Stimulated activated CD4-positive, alpha-beta T cell treated with anti-CD3 and anti-CD28 coated beads, Interleukin-2, amount 100 ng/mL, for 4 hours (primary cell): ENCODE measurements at places on chromosomes 16 and 17.

GRCh38 chr17:34384271-34384670 lies 21.2 kb upstream of the CCL1 start:
- no peak for DNase-seq

DNA sequence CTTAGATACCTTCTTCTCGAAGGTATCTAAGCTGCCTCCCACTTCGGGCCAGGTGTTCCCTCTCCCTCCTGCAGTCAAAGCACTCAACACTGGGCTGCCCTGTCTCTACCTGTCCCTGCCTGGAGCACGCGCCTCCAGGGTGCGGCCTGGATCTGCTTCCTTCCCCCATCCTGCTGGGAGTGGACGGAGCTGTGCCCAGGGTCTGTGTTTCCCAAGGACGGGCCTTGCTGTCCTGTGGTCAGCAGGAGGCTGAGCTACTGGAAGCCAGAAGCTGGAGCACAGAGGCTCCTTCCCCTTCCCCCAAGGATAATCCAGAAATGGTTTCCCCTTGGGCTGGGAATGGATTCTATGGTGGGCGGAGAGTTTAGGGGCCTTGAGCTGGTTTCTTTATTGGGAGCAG lies 16.7 kb downstream of the LLGL2 start:
- DNase-seq, result no peak

DNA sequence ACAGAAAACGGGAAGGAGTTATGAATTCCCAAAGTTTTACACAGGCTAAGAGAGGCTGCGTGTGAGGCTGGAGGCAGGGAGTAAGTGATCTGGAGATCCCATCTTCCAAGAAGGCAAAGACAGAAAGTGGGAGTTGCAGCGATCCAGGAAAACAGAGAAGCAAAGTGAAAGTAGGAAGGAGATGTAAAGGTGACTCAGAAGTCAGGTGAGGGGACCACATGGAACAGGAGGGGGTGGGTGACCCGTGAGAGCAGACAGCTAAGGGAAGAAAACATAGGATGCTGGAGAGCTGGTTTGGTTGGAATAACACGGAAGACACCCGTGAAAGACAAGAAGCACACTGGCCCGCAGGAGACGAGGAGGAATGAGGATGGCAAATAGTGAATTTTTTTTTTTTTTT lies 1.3 kb downstream of the ALOX12 start:
- no peak for DNase-seq

DNA sequence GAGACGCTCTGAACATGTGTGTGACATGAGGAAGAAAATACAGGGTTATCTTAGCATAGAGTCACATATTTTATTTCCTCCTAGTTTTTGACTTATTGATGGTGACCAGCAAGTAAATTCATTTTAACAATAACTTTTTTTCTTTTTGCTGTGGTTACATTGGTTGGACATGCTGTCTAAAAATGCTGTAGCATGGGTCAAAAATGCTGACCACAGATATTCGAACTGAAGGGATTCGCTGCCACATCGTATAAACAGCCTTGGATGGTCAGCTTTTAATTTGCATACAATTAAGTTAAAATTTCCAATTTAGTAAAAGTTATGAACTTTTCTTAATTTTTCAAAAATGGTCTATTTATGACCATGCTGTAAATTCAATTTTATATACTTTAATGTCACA lies 30.5 kb downstream of the RPGRIP1L start:
- DNase-seq, result no peak

DNA sequence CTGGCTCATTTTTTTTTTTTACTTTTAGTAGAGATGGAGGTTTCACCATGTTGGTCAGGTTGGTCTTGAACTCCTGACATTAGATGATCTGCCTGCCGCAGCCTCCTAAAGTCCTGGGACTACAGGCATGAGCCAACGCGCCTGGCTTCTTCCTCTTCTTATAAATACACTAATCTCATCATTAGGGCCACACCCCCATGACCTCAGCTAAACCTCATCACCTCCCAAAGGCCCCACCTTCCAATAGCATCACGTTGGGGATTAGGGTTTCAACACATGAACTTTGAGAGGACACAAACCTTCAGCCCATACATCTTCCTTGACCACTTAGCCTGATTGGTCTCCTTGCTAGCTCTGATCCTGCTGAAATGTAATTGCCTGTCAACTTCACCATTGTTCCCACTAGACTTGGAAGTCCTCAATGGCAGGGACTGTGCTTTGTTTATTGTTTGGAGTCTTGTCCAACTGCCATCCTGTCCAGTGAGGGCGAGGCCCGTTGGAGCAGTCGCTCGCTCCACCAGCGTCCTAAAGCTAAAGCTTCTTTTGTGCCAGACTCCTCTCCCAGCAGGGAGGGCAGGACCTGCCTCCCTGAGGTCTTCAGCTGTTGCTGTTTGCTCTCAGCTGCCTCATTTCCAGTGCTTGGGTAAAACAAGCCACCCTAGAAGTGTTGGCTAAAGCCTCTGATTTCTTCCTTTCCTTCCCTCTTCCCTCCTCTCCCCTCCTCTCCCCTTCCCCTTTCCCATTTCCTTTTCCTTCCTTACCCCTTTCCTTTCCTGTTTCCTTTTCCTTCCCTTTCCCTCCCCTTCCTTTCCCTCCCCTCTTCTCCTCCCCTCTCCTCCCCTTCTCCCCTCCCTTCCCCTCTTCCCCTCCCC lies 85.3 kb downstream of the HAPSTR1 start:
- DNase-seq, result no peak

- no peak for DNase-seq
These were observed 3.6 kb upstream of the UTS2R start for GRCh38 chr17:82367724-82368524.

DNA sequence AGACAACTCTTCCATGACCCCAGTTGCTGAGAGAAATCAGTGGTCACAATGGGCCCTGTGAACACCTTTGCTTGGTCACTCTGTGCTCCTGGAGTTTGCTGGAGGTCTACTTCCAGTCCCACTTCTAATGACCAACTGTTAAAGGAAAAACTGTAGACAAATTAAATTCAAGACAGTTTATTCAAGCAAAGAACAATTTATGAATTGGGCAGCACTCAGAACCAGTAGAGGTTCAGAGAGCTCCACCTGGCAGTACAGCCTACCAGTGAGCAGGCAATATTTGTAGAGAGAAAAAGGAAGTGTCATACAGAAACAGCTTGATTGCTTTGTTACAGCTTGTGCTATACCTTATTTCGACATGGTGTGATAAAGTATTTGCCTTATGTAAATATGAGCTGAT lies 116.5 kb downstream of the HS3ST3B1 start:
- DNase-seq, result no peak

DNA sequence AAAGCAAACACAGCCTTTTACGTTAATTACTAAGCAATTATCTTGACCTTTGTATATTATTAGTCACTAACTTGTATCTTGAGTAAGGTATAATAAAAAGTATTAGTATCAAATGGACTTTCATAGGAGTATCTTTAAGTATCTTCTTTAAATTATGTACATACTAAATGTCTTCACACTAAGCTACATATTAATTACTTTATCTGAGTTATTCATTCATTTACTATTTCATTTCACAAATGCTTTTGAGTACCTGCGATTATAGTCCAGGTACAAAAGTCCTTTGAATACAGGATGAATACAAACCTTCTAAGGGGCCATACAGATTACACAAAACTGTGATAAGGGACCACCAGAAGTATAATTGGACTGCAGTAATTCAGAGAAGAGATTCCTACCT lies 33.1 kb upstream of the CDR2 start:
- no peak for DNase-seq

DNA sequence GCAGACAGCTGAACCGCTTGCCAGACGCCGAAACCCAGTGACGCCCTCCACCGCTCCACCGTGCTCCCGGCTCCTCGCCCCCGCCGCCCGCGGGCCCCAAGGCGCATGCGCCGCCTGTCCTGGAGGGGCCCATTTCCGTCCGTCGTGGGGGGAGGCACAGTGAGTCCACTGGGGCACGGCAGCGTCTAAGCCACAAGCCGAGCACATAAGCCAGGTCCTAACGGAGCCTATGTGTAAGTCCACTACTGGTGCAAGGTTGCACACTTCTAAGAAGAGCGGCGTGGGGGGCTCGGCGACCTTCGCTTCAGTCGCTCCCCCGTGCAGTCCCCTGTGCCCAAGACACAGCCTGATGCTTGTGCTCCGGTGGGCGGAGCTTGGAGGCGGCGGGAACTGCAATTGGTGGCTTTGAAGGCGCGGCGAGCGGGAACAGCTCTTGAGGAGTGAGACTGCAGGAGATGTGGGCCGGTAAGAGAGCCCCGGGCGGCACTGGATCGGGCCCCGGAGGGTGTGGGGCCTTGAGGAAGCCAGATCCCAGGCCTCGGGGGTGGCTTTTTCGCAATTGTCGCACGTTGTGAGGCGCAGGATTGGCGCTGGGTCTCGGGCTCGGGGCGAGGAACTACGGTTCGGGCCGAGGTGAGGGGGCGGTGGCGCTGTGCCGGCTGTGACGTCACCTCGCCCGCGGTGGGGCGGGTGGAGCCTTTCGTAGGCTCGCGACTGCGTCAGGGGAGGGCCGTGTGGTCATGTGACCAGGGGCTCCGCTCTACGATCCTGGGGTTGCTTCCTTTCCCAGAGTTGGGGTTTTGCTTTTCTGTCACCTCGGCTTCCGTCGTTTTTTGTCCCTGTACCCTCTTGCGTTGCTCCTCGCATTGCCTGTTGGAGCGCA lies at the start of the genes CENPN and CMC2:
Gene CENPN, plus strand, starts transcription at position 402 of the 883 bp plus-strand sequence. CDS start 4,726 bp downstream, outside the sequence.
Gene CMC2, minus strand, starts transcription at position 73 of the 883 bp plus-strand sequence. CDS start 9,491 bp downstream, outside the sequence.
- peak; percentile 96 for DNase-seq

DNA sequence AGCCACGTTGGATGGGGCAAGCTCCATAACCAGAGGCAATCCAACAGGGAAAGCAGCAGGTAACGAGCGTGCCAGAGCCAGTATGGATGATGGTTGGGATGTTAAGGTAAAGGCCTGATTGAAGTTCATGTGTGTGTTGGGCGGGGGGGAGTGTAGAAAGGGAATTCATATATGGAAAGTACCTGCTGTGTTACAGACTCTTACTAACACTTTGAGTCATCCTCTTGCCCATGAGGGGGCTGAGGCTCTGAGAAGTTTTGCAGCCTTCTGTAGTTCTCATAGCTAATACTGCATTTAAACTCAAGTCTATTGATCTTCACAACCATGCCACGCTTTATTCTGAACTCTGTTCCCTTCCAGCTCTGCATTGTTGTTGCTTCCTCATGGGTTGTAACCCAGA lies 28.5 kb downstream of the SYCE1L start:
- no peak for DNase-seq

- DNase-seq, result no peak
These were observed 12.1 kb downstream of the ZZEF1 start for GRCh38 chr17:4130715-4131114.

DNA sequence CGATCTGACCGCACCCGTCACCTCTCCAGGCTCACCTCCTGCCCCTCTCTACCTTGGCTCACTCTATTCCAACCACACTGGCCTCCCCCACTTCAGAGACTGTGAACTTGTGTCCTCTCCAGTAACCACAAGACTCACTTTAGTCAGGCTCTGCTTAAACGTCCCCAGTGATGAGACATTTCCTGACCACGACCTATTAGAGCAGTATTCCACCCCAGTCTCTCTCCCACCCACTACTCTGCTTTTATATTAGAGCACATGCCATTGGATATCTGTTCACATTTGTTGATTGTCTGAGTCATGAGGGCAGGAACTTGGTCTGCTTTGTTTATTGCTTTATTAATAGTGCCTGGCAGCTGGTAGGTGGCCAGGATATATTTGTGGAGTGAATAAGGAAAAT lies 20.1 kb downstream of the COX11 start:
- DNase-seq, result no peak

GRCh38 chr17:73068322-73069153 lies 23.9 kb downstream of the SLC39A11 start:
- DNase-seq, result no peak

DNA sequence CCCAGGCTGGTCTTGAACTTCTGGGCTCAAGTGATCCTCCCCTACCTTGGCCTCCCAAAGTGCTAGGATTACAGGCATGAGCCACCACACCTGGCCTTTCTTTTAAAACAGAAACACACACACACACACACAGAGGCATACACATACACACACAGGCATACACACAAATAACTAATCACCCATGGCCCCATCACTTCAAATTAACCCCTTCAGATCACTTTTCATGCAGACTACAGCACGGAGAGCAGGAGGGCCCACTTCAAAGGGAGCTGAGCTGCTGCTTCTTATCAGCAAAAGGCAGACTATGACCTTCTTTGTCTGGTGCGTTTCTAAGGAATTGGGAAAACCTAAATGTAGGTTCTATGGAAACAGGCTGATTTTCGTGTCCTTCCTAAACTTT lies 1.9 kb downstream of the CLCN7 start:
- DNase-seq, result no peak
